Muscle of back (tissue), 13 donors: ENCODE measurements at places on chromosomes 3 and 15. TPM values are rescaled to one million over a fixed set of nuclear protein-coding genes. Genes with fewer than 3 reads are reported as not detected.

The CLDN16 gene
- 0.22 TPM for polyA plus RNA-seq

The COL6A5 gene
- polyA plus RNA-seq = not detected

The RTP4 gene
- 0.40 TPM for polyA plus RNA-seq

The ADGRG7 gene
- polyA plus RNA-seq = not detected

- DNase-seq = no peak
Measured at GRCh38 chr15:89851673-89852341, 37.2 kb upstream of the ANPEP start.

- DNase-seq = peak; percentile 60
Measured at GRCh38 chr15:38128921-38129320, 123.7 kb upstream of the SPRED1 start.

DNA sequence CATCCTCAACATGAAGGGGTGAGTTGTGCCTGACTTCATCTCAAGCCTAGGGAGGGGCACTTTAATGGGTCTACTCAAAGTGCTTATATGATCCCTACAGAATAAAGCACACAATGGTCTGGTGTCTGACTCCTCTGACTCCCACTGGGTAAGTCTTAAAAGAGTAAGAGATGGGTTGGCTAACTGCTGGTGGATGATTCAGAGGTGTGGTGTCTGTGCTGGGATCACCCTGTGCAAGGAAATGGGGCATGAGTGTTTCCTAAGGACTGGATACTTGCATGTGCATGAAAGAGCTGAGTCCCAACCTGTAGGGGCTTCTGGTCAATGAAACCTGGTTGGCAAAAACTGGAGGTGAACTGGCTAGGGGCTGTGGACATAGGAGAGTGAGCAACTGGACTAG lies 158.8 kb downstream of the IL20RB start:
- no peak for DNase-seq

DNA sequence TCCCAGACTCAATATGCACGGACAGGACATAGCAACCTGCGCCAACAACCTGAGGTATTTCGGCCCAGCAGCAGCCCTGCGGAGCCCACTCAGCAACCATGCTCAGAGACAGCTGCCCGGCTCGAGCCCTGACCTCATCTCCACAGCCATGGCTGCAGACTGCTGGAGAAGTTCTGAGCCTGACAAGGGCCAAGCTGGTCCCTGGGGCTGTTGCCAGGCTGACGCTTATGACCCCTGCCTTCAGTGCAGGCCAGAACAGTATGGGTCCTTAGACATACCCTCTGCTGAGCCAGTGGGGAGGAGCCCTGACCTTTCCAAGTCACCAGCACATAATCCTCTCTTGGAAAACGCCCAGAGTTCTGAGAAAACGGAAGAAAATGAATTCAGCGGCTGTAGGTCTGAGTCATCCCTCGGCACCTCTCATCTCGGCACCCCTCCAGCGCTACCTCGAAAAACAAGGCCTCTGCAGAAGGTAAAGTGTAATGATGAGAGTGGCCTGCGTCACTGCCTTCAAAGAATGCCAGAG lies 25.5 kb downstream of the TMEM41A start:
- DNase-seq = peak; percentile 11

- no peak for DNase-seq
Measured at GRCh38 chr15:47652328-47652727, 65.0 kb upstream of the SEMA6D start.

GRCh38 chr15:57422113-57422754 lies 45.9 kb downstream of the CGNL1 start:
- DNase-seq = no peak

DNA sequence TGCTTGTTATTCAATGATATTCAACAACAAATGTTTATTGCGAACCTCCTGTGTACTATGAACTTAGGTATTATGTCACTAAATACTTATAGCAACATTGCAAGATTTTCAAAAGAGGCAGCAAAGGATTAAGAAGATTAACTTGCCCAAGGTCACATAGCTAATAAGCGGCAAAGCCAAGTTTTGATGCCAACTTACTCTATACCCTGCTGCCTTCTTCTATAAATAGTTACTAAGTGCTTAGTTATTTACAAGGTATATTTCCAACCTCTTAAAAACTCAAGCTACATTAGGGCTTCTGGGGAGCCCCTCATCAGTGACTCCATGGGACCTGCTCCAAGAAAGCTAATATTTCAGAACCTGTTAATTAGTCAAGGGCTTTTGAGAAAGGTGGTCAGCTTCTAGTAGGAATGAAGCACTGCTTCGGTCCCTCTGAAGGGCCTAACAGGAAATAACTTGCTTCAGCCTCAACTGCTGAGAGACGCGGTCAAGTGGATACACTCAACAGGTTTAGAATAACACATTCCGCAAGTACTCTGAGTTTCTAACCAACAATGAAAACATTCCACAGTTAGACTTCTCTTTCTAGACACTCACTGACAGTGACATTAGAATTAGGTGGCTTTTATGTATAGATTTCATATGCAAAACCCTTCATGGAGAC lies 125.5 kb downstream of the DGKG start:
- no peak for DNase-seq
